NCI-H2107 (cell line): ENCODE measurements at places on chromosomes 1 and 21.

- DNase-seq: no peak
These were observed 4.5 kb upstream of the CATSPERE start for GRCh38 chr1:244456586-244456985.

- DNase-seq: no peak
These were observed 33.9 kb downstream of the CSF1 start for GRCh38 chr1:109944541-109944940.

DNA sequence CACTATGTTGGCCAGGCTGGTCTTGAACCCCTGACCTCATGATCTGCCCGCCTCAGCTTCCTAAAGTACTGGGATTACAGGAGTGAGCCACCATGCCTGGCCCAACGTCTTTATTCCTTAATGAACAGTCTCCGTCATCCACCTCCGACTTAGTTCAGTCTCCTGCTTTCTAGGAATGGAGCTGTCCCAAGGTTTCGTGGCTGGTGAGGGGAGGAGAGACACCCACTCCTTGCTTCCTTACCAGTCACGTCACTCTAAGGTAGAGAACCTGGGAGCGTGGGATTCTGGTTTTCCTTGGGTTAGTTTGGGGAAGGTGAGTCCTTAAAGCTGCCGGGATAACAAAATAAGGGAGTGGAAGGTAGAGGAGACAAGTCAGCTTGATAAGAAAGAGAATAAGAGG is 55.0 kb upstream of the ATP2B4 start:
- DNase-seq: no peak

- DNase-seq: no peak
These were observed 19.4 kb downstream of the COL6A1 start for GRCh38 chr21:46000731-46001641.

GRCh38 chr21:17501107-17502006 is 11.5 kb upstream of the CXADR start:
- DNase-seq: no peak

DNA sequence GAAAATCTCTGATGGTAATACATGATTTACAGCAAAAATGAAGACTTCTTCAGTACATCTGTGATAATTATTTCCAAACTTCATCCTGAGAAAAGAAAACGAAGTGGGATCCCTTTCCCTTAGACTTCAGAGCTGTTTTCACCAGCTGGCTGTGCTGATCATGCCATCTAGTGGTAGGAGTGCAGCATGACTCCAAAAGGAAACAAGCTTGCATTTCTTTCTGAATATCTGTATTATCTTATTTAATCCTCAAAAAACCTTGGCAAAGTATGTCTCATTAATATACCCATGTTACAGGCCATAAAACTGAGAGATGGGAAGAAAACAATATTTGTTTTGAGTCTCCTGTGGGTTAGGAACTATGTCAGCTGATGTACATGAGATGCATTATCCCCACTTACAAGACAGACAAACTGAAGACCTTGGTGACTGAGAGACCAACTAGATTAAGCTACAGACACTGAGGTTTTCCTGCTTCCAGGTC is 9.8 kb upstream of the GJA8 start:
- DNase-seq: peak; percentile 21

- DNase-seq: no peak
These were observed 1.3 kb downstream of the NPHP4 start for GRCh38 chr1:5990913-5991312.

DNA sequence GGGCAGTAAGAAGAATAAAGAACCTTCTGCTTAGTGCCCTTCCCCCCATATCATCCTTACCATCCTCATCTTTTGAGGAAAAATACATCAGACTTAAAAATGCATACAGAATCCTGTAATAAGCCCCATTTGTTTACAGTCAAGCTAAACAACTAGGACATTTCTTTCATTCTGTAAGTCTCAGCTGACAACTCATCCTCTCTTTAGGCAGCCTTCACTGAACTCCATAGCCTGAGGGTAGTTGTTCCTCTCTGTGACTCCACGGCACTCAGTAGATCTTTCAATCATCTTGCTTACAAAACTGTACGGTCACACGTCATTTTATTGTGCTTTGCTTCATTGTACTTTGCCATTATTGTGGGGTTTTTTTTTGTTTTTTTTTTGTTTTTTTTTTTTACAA is 82.5 kb downstream of the NRIP1 start:
- no peak for DNase-seq

DNA sequence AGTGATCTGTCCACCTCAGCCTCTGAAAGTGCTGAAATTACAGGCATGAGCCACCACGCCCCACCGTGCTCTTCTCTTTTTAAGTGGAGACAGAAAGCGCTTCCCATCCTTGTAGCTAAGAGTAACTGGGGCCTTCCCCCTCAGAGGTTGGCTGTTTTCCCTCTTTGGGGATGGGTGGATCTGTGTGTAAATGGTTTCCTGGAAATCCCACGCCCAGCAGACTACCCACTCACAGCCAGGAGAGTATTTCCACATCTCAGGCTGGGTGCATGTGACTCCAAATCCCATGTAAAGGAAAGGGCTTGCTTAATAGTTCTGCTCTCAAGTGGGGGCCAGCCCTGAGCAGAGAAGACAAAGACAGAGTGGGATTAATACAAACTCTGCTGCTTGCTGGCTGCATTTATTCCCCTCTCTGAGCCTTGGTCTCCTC is 19.6 kb upstream of the TCEA3 start:
- DNase-seq: no peak

DNA sequence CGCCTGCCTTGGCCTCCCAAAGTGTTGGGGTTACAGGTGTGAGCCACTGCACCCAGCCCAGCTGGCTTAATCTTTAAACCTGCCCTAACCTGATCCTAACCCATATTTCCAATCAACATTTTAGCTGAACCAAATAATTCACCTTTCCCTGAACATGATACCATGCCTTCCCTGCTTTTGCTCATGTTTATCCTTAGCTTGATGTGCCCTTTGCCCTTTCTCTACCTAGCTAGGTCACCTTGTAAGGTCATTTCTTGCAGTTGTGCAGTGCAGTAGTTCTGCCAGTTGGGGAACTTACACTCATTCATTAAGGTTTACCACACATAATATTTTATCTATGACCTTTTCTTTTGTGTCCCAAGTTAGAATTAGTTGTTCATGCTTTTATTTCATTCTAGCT is 5.3 kb downstream of the UAP1 start:
- no peak for DNase-seq

- DNase-seq: no peak
These were observed 171.6 kb upstream of the KAZN start for GRCh38 chr1:14426854-14427253.

DNA sequence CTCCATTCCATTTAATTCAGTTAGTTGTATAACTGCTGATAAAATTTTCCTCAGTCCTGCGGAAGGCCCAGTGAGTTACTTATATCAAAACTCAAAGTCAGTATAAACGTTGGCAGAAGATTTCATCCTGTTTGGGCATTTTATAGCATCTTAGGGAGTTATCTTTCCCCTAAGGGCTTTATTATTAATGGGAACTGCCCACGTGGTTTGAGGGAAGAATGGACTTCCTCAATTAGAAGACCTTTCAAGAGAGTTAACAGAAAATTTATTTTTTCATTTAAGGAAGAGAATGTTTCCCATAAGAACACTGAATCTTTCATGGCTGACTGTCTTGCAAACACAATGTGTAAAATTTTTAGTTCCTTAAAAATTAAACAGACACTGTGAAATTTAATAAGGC is 400.1 kb downstream of the NEGR1 start:
- DNase-seq: no peak

- DNase-seq: no peak
These were observed 98.7 kb downstream of the PCBP3 start for GRCh38 chr21:45742247-45742646.

DNA sequence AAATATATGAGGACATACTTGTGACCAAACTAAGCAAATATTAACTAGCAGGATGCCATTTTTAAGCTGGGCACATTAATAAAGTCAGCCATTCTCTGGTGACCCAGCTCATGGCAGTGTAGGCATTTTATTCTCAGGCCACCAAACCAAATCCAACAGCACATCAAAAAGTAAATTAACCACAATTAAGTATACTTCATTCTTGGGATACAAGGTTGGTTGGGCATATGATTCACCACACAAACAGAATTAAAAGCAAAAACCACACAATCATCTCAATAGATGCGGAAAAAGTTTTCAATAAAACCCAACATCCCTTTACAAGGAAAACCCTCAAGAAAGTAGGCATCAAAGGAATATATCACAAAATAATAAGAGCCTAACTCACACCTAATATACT is 101.3 kb downstream of the FAF1 start:
- no peak for DNase-seq

- no peak for DNase-seq
These were observed 66.0 kb downstream of the ZNF281 start for GRCh38 chr1:200343874-200344273.

DNA sequence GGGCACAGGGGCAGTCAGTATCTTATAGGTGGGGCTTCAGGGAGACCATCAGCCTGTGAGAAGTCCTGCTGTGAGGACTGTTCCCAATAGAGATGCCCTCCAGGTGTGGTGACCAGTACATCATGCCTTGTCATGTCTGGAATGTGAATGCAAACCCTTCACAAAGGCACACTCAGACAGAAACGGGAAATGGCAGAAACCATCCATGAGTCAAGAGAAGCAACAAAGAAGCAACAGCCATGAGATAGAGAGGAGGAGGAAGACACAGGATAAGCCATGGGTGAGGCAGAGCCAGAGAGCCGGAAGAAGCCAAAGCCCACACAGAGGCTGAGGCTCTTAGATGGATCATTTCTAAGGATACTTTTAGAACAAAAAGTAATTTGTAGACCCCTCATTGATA is 20.1 kb upstream of the ZP4 start:
- no peak for DNase-seq

DNA sequence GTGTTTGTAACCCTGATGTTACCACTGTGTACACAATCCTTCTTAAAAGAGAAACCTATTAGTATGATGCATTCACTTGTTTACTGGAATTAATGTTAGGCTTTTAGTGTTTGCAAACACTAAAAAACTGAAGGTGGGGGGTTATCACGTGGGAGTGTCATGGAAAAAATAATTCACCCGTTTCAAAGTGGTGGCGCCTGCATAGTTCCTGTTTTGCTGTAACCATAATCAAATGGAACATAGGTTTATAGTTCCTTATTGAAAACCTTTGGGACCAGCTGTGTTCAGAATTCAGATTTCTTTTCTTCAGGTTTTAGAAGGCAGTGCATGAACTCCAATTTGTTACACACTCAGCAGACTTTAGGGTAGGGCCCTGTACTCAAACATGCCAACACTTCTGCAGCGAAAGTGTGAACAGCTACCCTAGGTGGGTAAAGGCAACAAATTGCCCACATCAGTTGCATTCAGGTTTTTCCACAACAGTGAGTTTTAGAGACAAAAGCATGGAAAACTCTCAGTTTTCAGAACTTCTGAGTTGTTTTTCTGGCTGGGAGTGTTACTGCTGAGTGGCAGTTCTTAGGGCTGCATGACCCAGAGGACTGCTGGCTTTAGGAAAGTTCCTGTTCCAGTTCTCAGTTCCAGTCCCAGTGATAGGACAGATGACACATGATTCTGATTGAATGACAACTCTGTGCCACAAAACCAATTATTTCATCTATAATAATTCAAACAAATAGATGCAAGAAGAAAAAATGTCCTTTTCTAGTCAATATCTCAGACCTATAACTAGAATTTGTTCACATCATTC is 29.1 kb upstream of the IVNS1ABP start:
- no peak for DNase-seq

GRCh38 chr1:46719689-46720088 is 775 bp upstream of the EFCAB14 start:
- DNase-seq: no peak

GRCh38 chr1:29436181-29436785 is 200.0 kb downstream of the PTPRU start:
- no peak for DNase-seq

- DNase-seq: no peak
These were observed 40.3 kb upstream of the LRRC8B start for GRCh38 chr1:89484092-89485038.

DNA sequence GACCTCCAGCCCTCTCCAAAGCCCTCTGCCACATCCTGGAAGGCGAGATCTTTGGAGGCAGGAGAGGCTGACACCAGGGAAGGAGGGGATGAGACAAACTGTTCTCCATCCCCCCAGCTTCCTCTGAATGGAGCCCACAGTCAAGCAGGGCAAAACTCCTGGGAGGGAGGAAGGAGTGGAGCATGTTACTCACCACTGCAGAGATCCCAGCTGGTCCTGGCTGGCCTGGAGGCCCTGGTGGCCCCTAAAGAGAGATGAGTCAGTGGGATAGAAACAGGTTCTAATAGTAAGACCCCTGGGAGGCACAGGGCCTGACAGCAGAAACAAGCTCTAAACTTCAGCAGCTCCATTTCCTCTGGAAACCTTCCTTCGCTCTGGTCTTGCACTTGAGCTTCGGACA is 14.0 kb upstream of the PEF1 start:
- no peak for DNase-seq

DNA sequence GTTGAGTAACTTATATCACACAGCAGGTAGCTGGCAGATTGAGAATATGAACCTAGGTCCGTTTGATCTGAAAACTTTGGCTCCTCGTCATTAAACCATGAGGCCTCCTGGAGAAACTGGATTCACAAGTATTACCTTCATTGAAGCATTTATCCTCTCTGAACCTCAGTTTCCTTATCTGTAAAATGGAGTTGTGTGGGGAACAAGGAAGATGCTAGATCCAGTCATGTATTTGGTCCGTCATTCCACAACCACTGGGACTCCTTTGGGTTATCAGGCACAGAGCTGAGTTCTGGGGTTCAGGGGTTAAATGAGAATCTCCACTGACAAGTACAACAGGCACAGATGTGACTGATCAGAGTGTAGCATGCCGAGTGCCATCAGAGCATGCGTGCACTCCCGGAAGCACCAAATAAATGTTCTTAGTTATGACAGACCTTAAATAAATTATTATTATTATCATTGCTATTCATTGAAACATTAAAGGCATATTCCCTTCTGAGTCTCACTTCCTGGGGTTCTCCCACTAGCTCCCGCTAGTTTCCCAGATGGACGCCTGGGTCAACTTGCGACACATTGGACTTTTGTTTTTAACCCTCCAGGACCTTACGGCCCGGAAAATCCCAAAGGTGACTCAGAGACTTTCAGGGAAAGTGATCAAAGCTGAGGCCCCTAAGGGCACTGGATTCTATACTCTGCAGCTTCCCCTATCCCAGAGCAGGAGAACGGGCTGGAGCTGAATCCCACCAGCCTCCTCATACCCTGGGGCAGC is 130.6 kb downstream of the PLPP3 start:
- no peak for DNase-seq

- DNase-seq: peak; percentile 51
These were observed at the start of gene HP1BP3 for GRCh38 chr1:20787029-20787839. HP1BP3 (minus strand) TSS chr1:20787307; CDS start chr1:20780440, 6,867 bp downstream.

GRCh38 chr1:70762386-70762785 is 285.2 kb downstream of the PTGER3 start:
- no peak for DNase-seq

DNA sequence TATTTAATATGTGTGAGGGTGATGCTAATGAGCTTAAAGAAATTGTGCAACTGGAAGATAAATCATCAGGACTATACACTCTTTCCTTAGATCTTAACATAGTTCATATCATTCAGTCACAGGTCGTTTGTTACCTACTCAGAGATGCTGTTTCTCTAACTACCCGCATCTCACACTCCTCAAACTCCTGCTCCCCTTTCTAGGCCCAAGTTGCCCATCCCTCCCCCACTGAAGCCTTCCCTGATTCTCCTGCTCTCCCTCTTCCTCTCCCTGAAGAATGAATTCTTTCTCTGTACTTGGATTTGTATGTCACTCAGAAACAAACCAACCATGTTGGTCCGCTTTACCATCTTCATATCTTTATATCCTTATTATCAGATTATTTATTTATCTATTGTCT is 9.1 kb downstream of the SH3GLB1 start:
- DNase-seq: no peak

- DNase-seq: no peak
These were observed 23.9 kb downstream of the NDUFS5 start for GRCh38 chr1:39050001-39050400.
